Esophagus squamous epithelium (tissue), 5 donors: ENCODE measurements at places on chromosomes 7 and 10. TPM values are rescaled to one million over a fixed set of nuclear protein-coding genes. Genes with fewer than 3 reads are reported as not detected.

GRCh38 chr10:43931308-43931930, 282.7 kb upstream of the ZNF32 start:
- H3K36me3 ChIP-seq = no peaks in the 10 kb centered on the region
- no peak overlapping the region for H3K4me3 ChIP-seq
- H3K27ac ChIP-seq = no peak overlapping the region

WNT8B gene
- not detected for total RNA-seq

SPOCK2 gene
- 2.6 TPM for total RNA-seq

RASSF4 gene
- total RNA-seq = 7.3 TPM
